ENCODE measurements at places on chromosomes 7 and 10.
A peak's percentile ranks its signal among the peaks of the same experiment; 100 is the strongest.

- DNase-seq, result no peak
Measured at GRCh38 chr10:91939653-91940052, 16.1 kb downstream of the BTAF1 start.

DNA sequence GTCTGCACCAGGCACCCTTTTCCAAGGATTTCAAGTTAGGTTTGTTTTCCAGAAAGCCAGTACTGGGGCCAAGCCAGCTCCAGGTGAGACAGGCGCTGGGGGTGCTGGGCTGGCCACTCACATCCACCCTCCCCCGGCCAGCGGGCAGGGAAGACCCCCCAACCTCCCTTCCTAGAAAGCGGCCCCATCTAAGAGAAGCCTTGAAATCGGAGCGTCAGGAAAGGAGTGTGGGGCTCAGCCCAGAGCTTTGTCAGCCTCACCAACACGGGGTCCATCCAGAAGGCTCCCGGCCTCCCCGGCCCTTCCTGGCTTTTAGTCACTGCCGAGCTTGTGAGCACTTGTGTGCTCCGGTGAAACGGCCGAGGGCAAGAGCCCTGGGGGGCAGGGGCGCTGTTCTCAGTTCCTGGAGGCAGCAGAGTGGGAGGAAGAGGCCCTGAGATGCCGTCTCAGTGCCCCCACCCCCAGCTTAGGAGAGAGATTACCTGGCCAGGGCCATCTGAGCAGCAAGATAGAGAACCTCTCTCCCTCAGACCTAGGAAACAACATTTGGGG, 39.6 kb downstream of the PDGFA start:
- no peak for DNase-seq

DNA sequence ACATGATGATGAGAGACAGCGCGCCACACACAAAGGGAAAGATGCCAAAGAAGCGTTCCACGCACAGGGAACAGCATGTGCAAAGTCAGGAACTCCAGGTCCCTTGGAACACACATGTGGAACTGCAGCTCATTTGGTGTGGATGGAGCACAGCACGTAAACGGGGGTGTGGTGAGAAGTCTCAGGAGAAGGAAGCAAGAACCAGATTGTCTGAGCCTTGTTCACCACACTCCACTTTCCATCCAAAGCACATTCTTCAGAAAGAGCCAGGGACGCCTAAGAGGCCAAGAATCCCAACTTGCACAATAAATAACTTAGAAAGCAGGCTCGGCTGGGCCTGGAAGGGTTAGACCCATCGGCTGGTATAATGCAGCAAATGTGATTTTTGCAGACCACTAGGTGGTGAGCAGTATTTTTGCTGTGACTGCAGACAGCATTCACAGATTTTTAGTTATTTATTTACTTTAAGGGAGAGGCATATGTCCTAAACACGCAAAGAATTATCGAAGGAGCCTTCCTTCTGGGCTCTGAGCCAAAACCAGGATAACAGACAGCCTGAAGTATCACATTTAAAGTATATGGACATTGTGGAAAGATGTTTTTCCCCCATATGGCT, 27.9 kb upstream of the ASCC1 start:
- DNase-seq, result no peak

DNA sequence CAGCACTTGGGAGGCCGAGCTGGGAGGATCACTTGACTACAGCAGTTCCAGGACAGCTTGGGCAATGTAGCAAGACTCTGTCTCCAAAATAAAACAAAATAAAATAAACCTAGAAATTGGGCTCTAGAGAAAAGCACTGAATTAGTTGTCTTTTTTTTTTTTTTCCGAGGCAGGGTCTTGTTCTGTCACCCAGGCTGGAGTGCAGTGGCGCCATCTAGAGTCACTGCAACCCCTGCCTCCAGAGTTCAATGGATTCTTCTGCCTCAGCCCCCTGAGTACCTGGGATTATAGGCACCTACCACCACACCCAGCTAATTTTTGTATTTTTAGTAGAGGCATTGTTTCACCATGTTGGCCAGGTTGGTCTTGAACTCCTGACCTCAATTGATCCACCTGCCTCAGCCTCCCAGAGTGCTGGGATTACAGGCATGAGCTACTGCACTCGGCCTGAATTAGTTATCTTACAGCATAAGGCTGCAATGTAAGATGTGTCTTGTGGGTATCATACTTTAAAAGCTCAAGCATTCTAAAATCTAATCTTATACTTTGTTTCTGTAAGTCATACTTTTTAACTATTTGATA, 12.8 kb downstream of the MEIG1 start:
- DNase-seq, result no peak

- DNase-seq, result no peak
Measured at GRCh38 chr7:139918480-139918879, 89.4 kb downstream of the TBXAS1 start.

DNA sequence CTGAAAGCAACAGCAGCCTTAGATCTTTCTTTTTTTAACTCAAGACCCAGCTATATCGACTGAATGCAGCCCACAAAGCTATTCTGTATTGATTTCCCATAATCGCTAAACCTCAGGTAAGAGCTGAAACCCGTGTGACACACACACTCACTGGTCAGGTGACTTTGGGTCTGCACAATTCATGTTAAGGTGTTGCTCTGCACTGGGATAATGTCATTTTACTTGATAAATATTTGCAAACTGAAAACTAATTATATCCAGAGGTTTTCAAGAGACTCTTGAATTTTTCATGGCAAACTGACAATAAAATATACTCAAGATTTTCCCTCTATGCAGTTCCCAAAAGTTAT, 33.1 kb downstream of the SCRN1 start:
- no peak for DNase-seq

GRCh38 chr7:54932818-54933543, 85.8 kb upstream of the EGFR start:
- DNase-seq, result no peak

DNA sequence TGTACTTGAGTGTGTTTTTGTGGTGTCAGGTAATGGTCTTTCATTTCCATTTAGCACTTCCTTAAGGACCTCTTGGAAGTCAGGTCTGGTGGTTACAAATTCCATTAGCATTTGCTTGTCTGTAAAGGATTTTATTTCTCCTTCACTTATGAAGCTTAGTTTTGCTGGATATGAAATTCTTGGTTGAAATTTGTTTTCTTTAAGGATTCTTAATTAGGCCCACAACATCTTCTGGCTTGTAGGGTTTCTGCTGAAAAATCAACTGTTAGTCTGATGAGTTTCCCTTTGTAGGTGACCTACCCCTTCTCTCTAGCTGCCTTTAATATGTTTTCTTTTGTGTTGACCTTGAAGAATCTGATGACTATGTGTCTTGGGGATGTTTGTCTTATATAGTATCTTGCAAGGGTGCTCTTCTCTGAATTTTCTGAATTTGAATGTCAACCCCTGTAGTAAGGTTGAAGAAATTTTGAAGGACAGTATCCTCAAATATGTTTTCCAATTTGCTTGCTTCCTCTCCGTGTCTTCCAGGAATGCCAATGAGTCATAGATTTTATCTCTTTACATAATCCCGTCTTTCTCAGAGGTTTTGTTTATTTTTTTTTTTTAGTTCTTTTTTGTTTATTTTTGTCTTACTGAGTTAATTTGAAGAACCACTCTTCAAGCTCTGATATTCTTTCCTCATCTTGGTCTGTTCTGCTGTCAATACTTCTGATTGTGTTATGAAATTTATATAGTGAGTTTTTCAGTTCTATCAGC, 70.2 kb downstream of the SLC39A12 start:
- DNase-seq, result no peak

- DNase-seq, result no peak
Measured at GRCh38 chr7:99365318-99366141, 9.0 kb upstream of the ARPC1B start.

DNA sequence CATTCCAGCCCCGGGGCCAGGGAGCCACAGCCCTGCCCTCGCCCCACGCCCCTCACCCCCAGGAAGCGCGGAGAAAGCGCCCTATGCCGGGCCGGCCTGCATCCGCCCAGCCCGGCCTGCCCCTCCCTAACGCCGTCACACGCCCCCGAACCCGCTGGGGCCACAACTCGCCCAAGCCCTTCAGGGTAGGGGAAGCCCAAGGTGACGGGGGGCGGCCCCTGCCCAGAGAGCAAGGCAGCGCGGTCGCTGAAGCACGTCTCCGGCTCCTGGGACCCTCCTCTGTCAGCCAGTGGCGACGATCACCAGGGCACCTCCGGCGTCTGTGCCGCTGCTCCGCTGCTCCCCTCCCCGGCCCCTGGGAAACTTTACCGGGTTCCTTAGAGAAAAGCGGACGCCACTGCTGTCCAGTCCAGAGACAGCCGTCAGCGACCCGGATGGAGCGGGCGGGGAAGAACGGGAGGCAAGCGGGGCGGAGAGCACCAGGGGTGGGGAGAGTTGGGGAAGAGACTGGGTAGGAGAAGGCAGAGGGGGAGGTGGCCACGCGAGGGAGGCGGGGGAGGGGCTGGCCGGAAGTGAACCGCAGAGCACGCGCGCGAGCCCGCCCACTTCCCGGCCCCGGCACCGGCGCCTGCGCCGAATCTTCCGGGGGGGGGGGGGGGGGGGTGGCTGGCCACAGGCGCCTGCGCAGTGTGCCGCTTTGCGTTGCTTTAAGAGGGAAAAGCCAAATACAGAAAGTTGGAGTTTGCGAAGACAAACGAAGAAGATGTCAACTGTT, at the start of gene HERC4:
HERC4 (minus strand) TSS at position 509 of the 775 bp plus-strand sequence. CDS start 2,175 bp downstream, outside the sequence.
- peak; percentile 82 for DNase-seq

DNA sequence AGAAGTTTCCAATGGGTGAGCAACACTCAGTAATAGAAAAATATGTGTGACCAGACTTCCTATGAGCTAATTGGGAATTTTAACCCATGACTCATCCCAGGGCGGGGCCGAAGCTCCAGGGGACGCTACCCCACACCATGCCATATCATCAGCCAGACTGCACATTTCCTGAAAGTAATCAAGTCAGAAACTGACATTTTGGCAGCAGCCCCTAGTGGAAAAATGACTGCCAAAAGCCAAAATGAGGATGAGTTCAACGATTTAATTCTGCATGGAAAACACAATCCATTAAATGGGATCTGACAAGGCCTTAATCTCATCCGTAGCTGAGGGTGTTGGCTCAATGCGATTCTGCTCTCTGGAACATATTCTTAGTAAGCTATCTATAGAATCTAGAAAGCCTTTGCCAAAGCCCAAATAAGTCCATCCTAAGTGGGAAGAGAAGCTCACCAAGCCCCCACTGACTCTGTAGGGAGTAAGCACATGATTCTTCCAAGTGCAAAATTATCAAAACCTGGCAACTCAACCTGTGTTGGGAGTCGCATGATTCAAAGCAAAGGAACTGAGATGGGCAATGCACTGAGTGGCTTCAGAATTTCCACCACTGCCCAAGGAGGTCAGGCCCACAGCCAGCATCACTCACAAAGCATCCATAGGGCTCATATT, 93.1 kb upstream of the PDE1C start:
- DNase-seq, result no peak

DNA sequence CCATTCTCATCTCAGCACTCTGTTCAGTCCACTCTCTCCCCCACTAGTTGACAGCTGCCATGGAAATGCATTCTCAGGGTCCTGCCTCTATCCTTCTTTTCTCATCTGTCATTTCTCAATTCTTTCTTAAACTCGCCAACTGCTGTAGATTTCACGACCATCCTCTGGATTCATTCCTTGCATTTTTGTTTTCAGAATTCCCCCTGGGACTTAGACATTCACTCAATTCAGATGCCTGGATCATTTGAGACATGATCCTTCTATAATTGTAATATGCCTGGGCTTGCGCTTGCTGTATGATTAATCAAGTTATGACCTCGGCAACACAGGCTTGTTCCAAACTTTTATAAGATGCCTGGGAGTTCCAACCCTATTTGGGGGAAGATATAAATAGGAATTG, 104.5 kb downstream of the RAB11FIP2 start:
- DNase-seq, result no peak

GRCh38 chr7:49772916-49773217, 571 bp upstream of the VWC2 start:
- no peak for DNase-seq

- no peak for DNase-seq
Measured at GRCh38 chr10:62895063-62895462, 78.9 kb upstream of the EGR2 start.

DNA sequence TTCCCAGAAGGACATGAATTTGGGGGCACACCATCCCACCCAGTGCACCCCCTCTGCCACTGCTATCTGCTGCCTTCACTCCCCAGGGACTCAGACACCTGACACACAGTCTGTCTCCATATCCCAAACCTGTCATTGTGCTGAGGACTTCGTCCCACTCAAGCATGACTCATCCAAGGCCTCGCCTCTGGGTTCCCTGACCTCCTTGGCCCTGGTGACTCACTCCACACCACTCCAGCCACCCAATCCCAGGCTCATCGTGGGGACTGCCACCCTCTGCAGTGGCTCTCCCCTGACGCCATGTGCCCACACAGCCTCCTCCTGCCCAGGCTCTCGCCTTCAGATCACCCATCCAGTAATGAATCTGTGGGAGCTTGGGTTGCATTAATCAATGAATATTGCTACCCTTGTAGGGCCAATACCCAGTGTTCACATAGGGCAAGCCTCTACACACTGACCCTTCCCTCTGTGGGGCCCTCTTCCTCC, 6.6 kb upstream of the INSIG1 start:
- peak; percentile 22 for DNase-seq

DNA sequence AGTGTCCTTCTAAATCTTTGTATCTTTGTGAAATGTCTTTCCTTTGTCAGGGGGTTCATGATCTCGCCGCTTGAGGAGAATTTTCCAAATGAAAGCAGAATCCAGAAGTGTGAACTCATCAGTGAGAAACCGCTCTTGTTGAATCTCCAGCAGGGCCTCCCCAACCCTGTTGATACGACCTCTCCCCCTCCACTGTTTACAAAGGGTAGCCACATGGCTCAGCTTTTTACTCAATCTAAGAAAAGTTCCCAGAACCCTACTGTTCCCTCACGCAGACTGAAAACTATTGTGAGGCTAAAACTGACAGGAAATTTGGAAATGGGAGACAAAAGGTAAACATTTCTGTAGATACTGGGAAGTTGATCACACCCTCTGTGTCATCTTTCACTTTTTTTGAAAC, 73.9 kb downstream of the SEMA3C start:
- DNase-seq, result no peak

GRCh38 chr7:17302575-17303142, 4.2 kb downstream of the AHR start:
- no peak for DNase-seq

DNA sequence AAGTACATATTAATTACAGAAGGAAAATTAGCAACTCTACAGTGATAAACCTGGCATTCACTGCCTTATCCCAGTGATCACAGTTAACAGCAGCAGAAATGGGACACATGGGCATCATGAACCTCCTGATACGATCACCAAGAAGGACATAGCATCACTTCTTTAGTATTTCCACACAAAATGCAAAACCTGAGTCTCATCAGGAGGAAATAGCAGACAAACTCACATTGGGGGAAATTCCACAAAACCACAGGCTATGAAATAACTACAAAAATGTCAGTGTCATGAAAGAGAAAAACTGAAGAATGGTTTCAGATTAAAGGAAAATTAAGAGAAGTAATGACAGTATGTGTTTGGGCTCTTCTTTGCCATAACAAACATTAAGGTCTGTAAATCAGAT, 12.0 kb upstream of the PURB start:
- DNase-seq, result no peak

GRCh38 chr7:36044101-36044892, 108.8 kb upstream of the EEPD1 start:
- no peak for DNase-seq

GRCh38 chr7:30221764-30222163, 62.6 kb upstream of the ZNRF2 start:
- no peak for DNase-seq

Data from NK-92 treated with Interleukin-12 subunit alpha and Interleukin-12 subunit beta, amount 100 ng/mL, for 24 hours (cell line).